Calu3 (cell line): ENCODE measurements at places on chromosomes 5 and 9.

DNA sequence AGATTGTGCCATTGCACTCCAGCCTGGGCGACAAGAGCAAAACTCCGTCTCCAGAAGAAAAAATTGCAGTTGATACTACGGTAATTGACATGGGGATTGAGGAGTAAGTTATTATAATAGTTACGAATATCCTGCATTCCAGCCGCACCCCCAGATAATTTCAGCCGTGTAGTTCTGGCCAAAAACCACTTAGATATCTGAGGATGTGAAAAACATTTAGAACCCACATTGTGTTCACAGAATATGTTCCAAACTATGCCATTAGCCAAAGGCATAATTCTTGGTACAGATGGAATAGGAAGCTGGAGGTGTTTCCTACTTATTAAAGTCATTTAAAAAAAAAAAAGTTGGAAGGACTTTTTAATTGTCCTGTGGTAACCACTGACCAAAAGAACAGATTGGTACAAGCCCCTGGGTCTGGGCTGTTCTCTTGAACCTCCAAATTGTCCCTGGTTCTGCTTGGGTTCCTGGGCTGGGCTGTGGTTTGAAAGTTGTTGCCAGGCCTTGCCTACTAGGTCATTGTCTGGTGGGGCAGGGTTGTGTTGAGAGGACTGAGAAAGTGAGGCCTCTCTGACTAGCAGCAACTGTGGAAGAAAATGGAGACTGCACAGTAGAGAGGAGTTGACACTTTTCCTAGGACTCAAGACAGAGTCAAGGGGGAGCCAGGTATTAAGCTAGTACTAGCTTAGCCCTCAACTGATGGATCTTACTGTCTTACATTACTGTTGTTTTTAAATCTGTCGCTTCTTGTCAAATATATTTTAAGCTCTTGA, 198.8 kb downstream of the NR3C1 start:
- no peak for DNase-seq

DNA sequence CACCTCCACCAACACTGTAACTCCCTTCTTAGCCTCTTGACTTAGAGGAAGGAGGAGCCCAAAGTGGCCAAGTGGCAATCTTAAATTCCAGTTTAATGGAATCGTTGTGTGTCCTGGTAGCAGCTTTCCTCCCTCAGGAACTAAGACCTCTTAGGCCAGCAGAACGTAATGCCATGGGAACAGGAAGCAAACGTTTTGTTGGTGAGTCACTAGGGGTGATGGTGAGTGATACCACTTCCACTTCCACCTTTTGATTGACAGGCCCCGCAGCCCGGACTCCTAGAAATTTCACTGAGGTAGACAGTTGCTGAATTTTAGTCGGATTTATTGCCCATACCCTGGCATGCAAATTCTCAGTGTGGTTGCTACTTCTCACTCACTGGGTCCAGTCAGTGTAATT, 94.2 kb upstream of the FBN2 start:
- DNase-seq = no peak

DNA sequence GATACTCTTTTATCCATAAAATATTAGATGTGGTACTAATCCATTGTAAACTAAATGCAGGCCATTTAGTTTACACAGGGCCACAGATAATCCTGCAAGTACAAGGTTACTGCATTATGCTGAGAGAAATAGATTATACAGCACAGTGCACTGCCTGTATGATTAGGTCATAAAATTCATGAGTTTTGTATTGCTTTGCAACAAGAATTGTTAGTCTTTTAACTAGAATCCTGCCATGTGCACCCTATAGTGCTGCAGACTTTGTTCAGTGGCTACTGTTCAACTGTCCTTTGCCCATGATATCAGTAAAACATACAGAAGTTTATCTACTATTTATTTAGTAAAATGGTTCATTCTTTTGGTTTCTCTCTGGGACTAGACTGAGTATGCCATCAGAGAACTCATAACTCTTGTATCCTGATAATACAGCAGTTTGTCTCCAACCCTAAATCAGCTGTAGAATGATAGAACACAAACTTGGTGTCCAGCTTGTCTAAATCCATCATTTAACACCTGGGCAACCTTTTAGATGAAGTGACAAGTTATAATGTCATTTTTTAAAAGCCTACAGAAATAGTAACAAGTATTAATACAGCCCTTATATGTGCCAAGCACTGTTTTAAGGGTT, 291.2 kb downstream of the TMEM167A start:
- DNase-seq = no peak

DNA sequence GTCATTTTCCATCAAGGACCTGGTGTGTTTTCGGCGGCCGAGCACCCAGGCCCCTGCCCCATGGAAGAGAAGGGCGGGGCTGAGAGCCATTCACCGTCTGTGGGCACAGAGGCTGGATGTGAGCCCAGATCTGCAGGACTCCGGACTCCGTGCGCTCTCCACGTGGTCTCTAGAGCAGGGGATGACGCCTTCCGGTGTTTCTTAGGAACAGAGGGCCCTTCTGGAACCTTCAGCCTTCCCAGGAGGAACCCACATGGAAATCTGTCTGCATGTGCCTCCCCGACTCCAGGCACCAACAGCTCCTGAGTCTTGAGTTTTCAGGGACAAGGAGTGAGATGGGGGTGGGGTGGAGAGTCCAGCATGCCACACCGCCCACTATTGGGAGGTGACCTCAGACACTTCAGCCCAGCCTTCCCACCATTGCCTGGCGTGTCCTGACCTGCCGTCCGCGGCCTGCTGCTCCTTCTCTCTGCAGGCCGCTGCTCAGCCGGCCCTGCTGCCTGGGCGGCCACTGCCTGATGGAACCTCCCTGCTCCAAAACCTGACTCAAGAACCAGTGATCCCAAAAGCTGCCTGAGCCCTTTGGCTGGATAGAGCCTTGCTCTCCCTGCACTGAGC, 2.4 kb upstream of the RXRA start:
- no peak for DNase-seq

- DNase-seq = no peak
These were observed 95.0 kb downstream of the KIAA1958 start for GRCh38 chr9:112581469-112582176.

GRCh38 chr5:38211354-38211710, 47.0 kb upstream of the EGFLAM start:
- DNase-seq = no peak

DNA sequence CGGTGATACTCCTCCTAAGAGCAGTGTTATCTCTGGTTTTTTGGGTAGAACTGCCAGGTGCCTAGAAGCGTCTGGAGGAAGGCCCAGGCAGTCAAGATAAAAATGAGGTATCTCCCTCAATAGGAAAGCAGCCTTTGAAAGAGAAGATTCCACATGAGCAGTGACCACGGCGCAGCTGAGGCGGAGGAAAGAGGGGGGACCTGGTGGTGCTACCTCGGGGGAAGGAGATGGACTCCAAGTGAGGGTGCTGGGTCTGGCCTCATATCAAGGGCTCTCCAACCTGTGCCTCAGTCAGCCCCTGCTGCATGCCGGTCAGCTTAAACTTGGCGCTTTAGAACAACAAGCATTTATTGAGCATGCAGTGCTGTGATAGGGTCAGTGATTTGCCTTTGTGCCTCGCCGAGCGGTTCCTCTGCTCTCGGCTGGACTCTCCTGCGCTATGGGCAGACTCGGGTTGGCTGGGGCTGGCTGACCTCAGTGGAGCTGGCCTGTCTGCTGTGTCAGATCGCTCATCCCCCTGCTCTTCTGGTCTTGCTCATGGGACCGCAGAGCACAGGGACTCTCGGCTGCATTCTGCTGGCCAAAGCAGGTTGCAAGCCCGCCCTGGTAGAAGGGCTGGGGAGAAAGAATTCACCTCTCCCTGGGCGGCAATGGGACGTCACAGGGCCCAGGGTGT, 121.1 kb upstream of the IRX4 start:
- no peak for DNase-seq

DNA sequence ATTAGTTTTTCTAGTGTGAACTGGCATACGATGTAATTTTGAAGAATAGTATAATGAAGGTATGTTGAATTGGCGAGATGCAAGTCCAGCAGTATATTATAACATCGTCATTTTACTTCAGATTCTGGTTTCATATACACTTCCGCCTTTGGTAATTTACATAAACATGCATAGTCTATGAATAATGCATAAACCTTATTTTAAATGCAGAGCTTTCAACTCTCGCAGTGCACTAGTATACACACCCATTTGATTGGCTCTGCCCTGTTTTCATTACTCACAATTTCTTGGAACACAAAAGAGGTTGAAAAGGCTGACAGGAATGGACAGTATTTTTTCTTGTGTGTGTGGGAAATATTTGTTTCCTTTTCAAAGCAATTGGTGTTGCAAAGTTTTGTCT, 128.9 kb upstream of the CCNH start:
- DNase-seq = no peak

DNA sequence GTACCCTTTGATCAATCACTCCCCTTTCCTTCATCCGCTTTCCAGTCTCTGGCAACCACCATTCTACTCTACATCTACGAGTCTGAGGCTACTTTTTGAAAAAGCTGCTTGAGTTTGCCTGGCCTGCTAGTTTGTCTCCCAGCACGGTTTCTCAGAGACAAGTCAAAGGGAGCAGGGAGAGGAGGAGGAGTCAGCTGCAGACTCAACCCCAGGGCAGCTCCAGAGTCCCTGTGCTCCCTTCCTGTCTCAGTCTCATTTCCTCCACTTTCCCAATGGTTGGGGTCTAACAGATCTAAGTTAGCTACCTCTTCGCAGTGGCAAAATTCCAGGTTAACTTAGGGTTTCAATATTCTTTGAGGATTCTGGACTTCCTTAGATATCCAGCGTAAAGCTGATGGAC, 80.0 kb upstream of the PCA3 start:
- DNase-seq = no peak

DNA sequence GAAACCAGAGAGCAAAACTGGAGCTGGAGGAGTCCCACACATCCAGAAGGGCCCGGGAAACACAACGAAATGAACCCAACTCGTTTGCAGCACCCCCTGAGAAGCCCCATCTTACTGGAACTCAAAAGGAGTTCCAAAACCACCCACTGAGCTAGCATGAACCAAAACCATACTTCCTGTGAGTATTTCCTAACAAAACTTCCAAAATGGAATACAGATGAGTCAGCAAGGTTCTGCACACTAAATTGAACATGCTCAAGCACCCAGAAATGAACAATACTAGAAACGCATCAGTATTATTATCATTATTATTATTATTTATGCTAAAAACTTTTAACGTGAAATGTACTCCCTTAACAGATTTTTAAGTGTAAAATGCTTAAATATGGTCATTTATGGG, 8.0 kb upstream of the SPOCK1 start:
- no peak for DNase-seq

DNA sequence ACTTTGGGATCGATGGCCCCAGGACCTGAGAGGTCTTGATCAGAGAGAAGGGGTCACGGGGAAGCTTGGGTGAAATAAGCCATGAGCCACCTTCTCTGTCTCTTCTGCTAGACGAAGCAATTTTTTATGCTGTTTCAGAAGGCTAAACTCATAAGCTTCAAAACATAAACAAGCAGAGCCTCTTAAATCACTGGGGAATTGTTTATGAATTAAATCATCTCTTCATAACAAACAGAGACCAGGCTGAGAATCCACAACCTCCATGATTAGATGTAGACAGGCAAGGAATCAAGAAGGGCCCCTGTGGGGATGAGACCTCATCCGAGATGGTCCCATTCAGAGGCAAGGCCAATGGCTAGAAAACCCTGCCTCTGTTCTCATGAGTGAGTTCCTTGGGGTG, 21.7 kb upstream of the TCOF1 start:
- DNase-seq = no peak

DNA sequence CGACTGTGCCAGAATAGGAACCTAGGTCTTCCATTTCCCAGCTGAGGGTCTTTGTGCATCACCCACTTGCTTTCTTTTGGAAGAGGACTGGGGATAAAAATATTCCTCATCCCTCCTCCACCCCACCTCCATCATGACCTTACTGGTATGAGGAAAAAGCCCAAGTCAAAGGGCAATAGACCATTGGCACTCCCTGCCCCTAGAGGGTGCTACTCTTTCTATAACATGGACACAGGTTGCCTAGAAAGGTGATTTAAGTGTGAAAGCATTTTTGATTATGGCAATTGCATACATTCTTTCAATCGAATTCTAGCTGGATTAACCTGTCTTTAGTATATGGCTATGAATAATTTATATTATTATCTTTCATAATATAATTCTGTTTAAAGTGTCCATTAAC, 22.8 kb upstream of the ZNF618 start:
- DNase-seq = peak; percentile 26

GRCh38 chr5:20088361-20088760, 100.4 kb upstream of the CDH18 start:
- DNase-seq = no peak

GRCh38 chr5:87210743-87211142, 56.9 kb upstream of the RASA1 start:
- peak; percentile 58 for DNase-seq

GRCh38 chr9:34556949-34557348, 32.6 kb downstream of the CNTFR start:
- no peak for DNase-seq

GRCh38 chr5:65030056-65030455, 261.3 kb downstream of the CWC27 start:
- no peak for DNase-seq

- DNase-seq = no peak
These were observed 756.1 kb downstream of the DNAH5 start for GRCh38 chr5:13188371-13188770.

GRCh38 chr5:175001876-175002645, 277.7 kb downstream of the MSX2 start:
- DNase-seq = no peak

DNA sequence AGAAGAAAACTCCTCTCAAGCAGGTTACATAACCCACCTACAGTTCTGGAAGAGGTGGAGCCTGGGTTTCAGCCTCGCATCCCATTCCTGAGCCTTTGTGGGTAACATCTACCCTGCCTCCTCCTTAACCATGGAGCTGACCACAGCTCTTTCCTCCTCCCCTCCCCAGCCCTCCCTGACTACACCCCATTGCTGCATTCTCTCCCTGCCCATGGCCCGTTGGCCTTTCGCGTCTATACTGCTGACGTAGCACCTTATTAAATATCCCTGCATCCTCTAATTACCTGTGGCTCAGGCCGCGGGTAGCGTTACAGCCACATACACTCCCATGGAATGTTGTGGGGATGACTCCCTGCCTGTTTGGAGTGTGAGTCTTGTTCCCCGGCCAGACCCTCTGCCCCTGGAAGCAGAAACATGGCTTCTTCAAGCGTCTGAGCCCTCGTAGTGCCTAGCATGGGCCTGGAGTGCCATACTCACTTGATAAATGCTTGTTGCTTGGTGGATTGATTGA, 72.8 kb downstream of the WWC1 start:
- DNase-seq = peak; percentile 21

GRCh38 chr9:34590381-34591247, 1.1 kb upstream of the CNTFR start:
- DNase-seq = peak; percentile 9

- DNase-seq = peak; percentile 56
These were observed 485.6 kb downstream of the ZSWIM6 start for GRCh38 chr5:61817472-61818326.

DNA sequence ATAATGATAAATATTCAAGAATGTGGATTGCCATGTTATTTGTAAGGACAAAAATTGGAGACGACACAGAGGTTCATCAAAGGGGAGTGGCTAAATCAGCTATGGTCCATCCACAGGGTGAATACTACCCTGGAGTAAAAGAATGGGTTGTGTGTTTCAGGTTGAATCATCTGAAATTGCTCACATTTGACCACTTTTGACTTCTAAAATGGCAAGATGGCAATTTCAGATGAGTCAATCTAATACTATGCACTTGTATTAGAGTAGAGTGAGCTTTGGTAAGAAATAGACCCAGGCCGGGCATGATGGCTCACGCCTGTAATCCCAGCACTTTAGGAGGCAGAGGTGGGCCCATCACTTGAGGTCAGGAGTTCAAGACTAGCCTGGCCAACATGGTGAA, 131.8 kb downstream of the GAPVD1 start:
- DNase-seq = no peak

GRCh38 chr9:15294604-15295003, 12.4 kb downstream of the TTC39B start:
- no peak for DNase-seq
